ENCODE measurements at places on chromosomes 5 and 9. TPM values are rescaled to one million over a fixed set of nuclear protein-coding genes. Genes with fewer than 3 reads are reported as not detected.

DNA sequence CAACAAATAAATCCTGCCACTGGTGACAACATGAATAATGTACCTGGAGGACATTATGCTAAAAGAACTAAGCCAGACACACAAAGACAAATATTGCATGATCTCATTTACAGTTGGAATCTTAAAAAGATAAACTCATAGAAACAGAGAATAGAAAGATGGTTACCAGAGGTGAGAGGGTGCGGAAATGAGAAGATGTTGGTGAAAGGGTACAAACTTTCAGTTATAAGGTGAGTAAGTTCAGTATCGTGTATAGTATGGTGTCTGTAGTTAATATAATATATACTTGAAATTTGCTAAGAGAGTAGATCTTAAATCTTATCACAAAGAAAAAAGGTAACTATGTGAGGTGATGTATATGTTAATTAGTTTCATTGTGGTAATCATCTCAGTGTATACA is 63.3 kb downstream of the PRRC1 start:
- H3K27me3 ChIP-seq: peaks cover 5% of the 10 kb centered on the region
- H3K4me3 ChIP-seq: no peak overlapping the region
- no peaks in the 10 kb centered on the region for H3K4me1 ChIP-seq
- H3K36me3 ChIP-seq: no peaks in the 10 kb centered on the region

- H3K4me3 ChIP-seq: no peak overlapping the region
- peaks cover 72% of the 10 kb centered on the region for H3K27me3 ChIP-seq
- H3K36me3 ChIP-seq: no peaks in the 10 kb centered on the region
- H3K4me1 ChIP-seq: peaks cover 26% of the 10 kb centered on the region
- DNase-seq: no peak
- peak overlapping the region; percentile 69 for H3K27ac ChIP-seq
These were observed 206.2 kb downstream of the MEF2C start for GRCh38 chr5:88676637-88677375.

- no peaks in the 10 kb centered on the region for H3K4me1 ChIP-seq
- no peak overlapping the region for H3K4me3 ChIP-seq
- peaks cover 4% of the 10 kb centered on the region for H3K27me3 ChIP-seq
- no peak overlapping the region for H3K27ac ChIP-seq
- DNase-seq: no peak
- no peaks in the 10 kb centered on the region for H3K36me3 ChIP-seq
These were observed 14.0 kb downstream of the ATP10B start for GRCh38 chr5:160837749-160838593.

DNA sequence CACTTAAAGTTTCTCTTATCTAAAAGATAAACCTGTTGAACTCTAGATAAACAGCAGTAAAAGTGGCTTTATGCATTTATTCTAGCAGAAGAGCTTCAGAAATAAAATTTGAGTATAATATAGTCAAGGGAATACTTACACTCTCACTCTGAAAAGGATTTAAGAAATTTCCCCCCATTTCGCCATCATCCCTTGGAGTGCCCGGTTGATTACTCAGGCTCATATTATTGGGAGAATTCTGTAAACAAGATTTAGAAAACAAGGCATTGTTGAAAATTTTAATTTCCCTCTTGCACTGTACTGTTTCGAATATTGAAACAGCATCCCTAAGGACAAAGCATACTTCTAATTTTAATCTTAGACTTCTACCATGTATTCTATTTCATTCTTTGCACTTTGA is 34.5 kb upstream of the ACOT12 start:
- no peak overlapping the region for H3K4me3 ChIP-seq
- peaks cover 13% of the 10 kb centered on the region for H3K4me1 ChIP-seq
- DNase-seq: no peak

DNA sequence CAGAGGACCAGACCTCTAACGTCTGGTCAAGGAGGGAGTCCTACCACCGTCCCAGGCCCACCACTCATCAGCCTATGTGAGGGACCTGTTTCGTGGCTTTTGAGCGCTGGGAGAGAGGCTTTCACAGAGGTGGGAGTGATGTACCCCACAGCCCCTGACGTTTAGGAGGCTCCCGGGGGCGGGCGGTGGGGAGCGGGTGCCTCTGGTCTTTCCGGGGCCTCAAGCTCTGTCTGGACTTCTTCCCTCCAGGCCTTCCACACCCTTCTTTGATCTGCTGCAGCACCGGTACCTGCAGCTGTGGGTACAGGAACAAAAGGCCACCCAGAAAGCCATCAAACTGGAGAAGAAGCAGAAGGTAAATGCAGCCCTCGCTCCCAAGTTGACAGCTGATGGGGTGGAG is 45.1 kb upstream of the BARHL1 start:
- no peaks in the 10 kb centered on the region for H3K4me1 ChIP-seq
- no peak for DNase-seq
- no peak overlapping the region for H3K27ac ChIP-seq
- no peak overlapping the region for H3K4me3 ChIP-seq
- H3K36me3 ChIP-seq: no peaks in the 10 kb centered on the region
- H3K27me3 ChIP-seq: no peaks in the 10 kb centered on the region

DNA sequence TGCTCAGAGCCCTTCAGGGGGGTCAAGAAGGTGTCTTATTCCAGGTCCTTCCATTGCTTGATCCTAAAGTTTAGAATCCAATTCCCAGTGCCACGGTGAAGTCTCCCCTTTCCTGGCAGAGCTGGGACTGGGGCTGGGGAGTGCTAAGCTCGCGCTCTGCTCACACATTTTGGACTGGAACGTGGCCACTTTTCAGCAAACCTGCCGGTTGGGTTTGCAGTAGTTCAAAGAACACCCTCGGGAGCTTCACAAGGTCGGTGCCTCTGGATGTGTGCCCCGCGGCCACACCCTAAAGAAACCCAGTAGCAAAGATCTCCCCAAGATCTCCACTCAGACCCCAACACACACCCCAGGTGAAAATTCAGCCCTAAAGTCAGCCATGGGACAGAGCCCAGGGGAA is at the start of gene C9orf152:
TSS of gene C9orf152 (minus strand) at position 129 of the 400 bp plus-strand sequence. CDS start 580 bp downstream, outside the sequence.
- no peak for DNase-seq
- peaks cover 2% of the 10 kb centered on the region for H3K36me3 ChIP-seq
- no peak within 1 kb of the TSS for H3K4me3 ChIP-seq
- H3K27me3 ChIP-seq: peaks cover 23% of the 10 kb centered on the region
- H3K4me1 ChIP-seq: no peaks in the 10 kb centered on the region

DNA sequence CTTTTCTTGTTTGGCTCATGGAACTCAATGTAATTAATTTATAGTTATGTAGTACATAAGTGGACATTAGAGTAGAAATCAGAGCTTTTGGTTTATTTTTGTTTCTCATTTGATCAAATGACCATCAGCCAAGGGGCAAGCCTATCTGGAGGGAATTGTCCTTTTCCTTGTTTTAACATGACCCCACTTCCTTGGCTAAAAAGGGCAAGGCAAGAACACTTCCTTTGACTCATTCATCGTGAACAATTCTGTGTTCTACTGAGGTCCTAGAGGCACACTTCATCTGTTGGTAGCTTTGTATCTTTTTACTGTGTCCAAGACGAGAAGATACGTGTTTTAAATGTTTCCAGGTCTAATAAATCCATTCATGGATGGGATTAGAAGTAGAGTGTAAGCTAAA is 148.9 kb downstream of the ARHGEF28 start:
- peaks cover 6% of the 10 kb centered on the region for H3K4me1 ChIP-seq
- DNase-seq: no peak
- no peak overlapping the region for H3K4me3 ChIP-seq
- peaks cover 2% of the 10 kb centered on the region for H3K27me3 ChIP-seq
- no peak overlapping the region for H3K27ac ChIP-seq
- H3K36me3 ChIP-seq: no peaks in the 10 kb centered on the region

DNA sequence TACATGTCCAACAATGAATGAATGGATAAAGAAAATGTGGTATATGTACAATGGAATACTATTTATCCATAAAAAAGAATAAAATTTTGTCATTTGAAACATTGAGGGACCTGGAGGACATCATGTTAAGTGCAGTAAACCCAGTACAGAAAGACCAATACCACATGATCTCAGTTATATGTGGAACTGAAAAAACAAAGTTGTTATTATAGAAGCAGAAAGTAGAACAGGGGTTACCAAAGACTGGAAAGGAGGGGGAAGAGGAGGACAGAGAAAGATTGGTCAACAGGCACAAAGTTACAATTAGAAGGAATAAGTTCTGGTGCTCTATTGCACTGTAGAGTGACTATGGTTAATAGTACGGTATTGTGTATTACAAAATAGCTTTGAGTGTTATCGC is 233.8 kb downstream of the SEMA6A start:
- H3K27ac ChIP-seq: no peak overlapping the region
- H3K4me3 ChIP-seq: no peak overlapping the region
- H3K36me3 ChIP-seq: no peaks in the 10 kb centered on the region
- H3K27me3 ChIP-seq: no peaks in the 10 kb centered on the region
- DNase-seq: no peak

Gene TAF11L8
- total RNA-seq: not detected

Gene B4GALT7
- total RNA-seq: 27.7 TPM
